Mesendoderm (in vitro differentiated cells): ENCODE measurements at places on chromosomes 1 and 21.

GRCh38 chr1:207818971-207819451, 67.2 kb downstream of the CD46 start:
- peak; percentile 40 for DNase-seq

- DNase-seq = no peak
Measured at GRCh38 chr1:14952626-14953314, 200.8 kb upstream of the TMEM51 start.

- DNase-seq = no peak
Measured at GRCh38 chr1:147109041-147109440, 63.2 kb downstream of the PRKAB2 start.

DNA sequence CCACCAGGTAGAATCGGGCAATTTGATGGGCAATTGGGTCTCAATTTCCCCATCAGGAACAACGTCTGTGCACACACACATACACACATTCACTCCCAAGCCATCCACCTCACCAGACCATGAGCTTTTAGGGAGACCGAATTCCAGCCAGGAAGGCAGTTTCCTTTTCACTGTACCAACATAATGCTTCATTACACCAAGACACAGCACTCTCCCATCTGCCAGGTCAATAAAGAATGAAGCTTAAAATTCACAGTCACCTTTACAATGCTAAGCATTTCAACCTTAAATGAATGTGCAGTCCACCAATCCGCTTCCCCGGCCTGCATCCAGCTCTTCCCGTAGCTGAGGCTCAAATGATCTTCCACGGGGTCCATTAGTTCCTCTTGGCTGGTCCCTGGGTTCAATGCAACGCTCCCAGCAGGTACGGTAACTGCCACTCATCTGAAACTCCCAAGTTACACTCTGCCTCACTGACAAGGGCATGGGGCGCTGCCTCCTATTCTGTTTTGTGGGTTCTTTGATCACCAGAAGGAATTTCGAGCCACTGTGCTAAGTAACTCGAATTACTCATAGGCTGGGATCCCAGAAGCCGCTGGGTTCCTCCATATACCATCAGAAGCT, 105.0 kb downstream of the SIM2 start:
- peak; percentile 47 for DNase-seq

GRCh38 chr1:203692565-203693470, 66.2 kb downstream of the ATP2B4 start:
- peak; percentile 72 for DNase-seq

DNA sequence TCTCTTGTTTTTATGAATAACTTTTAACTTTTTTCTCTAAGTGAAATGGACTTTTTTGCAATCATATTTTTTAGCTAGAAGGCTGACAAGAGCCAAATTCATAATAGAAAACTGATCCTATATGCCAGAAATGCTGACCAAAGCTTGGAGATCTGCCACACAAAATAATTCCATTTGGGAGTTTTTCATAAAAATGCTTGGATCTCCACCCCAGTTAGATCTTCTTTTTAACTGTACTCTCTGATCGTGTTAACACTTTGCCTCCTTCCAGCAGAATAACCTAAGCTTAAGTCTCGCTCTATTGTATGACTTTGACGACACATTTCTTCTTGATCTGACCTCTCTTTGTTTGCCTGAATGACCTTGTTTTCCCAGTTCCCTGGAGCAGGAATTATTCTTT, 16.8 kb downstream of the FLG2 start:
- no peak for DNase-seq
